ENCODE measurements at places on chromosomes 7 and 10.

DNA sequence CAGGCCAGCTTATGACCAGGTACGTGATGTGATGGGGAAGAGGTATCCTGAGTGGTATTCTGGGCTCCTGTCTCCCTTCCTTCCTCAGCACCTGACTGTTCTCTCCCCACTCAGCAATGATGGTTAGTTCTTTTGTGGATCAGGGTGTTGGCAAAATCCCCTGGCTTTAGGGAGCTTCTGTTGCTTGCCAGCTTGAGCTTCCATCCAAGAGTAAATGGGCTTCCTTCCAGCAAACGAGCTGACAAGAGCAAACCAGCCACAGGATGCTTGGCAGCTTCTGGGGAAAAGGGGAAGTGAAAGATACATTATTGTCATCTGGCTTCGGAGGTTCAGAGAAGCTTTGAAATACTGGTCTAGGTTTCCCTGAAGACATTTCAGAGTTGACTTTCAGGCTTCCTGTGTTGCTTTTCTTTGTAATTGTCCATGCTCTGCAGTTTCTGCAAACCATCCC is 5.2 kb downstream of the DUSP5 start:
- DNase-seq = no peak

DNA sequence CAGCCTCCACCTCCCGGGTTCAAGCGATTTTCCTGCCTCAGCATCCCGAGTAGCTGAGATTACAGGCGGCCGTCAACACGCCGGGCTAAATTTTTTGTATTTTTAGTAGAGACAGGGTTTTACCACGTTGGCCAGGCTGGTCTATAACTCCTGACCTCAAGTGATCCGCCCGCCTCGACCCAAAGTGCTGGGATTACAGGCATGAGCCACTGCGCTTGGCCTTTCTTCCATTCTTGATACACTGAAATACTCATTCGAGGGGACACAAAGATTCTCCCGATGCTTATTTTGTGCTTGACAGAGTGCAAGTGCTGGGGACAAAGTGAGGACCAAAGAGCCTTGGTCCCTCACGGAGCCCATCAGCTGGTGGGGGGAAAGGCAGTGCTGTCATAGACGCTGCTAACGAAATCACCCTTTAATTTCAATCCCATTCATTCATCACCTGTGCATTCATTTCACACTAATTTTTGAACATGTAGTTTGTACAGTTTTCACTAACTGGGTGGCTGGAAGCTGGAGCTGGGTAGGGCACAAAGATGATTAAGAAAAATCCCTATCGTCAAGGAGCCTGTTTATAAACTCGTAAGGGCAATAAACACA is 621 bp upstream of the FAM133B start:
- peak; percentile 64 for DNase-seq

- peak; percentile 92 for DNase-seq
Measured at GRCh38 chr7:121940918-121941317, 68.0 kb downstream of the PTPRZ1 start.

DNA sequence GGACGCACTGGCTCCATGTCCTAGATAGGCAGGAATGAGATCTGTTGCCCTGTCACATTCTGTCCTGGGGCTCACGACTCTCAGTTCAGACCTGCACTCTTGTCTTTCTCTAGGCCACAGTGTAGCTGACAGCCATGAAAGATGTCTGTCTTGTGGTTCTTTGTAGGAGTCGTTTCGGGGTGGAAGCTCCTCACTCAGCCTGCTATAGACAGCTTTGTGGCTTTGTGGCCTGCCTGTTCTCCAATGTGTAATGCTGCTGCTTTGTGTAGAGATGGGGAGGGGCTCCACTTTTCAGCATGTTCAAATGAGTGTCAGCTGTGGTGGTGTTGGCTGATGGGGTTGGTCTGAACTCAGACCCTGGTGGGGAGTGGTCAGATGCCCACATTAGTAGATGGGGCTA is 410.7 kb downstream of the ACTR3B start:
- DNase-seq = no peak

GRCh38 chr10:93454146-93454545 is 28.0 kb downstream of the MYOF start:
- no peak for DNase-seq

DNA sequence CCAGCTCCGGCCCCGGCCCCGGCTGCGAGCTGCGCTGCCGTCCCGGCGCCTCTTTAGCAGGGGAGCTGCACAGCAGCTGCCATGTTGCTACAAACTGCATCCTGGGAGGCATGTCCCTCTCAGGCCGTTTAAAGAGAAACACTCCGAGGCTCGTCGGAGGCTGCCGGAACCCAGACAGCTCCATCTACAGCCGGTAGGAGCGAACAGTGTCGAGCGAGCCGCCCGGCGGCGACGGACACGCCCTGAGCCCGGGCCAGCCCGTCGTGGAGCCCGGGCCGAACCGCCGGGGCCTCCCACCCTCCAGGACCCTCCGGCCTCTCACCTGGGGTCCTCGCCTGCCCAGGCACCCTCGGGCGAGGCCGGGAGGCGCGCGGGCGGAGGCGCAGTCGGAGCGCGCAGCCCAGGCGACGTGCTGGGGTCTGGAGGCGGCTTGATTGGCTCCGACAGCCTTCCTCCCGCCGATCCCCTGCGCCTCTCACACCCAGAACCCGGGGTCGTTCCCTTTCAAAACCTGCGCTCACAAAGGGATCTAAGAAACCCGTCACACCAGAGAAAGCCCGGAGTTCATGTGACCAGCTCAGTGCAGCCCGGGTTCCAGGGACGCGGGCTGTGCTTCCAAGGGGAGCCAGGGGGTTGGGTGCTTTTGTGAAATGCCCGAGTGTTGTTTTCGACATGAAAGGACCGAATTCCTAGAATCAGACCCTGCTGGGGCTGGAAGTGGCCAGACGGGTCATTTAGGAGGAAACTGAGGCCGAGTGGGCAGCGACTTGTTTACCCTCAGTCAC is at the start of gene ZNF777:
Gene ZNF777 (minus strand): TSS at position 570 of the 785 bp plus-strand sequence. CDS start 5,040 bp downstream, outside the sequence.
- peak; percentile 87 for DNase-seq

GRCh38 chr7:36597090-36597773 is 127.1 kb downstream of the AOAH start:
- no peak for DNase-seq

DNA sequence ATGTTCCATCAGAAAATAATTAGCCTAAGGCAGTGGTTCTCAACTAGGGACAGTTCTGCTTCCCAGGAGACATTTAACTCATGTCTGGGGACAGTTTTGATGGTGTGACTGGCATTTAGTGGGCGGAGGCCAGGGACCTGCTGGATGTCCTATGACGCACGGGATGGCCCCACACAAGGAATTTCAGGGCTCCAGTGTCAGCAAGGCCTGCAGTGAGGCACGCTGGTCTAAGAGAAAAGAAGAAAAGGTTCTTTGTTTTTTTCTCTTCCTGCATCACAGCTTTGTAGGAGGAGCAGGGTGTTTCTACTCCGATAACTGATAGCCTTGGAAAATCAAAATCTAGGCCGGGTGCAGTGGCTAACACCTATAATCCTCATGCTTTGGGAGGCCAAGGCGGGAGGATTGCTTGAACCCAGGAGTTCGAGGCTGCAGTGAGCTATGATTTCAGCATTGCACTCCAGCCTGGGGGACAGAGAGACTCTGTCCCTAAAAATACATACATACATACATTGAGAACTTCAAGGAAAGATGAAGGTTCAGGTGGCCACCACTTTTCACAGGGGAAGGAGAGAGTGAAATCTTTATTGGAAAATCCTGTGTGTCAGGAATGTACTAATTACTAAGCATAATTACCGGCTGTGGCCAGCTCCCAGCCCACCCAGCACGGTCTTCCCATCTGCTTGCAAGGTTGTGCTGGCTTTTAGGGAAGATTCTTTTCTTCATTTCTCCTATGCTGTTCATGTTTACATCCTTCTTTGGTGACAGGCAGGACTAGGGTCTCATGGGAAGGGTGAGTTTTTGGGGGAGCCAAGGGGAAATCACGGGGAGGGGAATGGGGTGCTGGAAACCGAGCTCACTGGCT is 150.4 kb downstream of the ACTR3B start:
- no peak for DNase-seq

GRCh38 chr7:36642010-36642409 is 82.3 kb downstream of the AOAH start:
- DNase-seq = no peak

- no peak for DNase-seq
Measured at GRCh38 chr7:15159261-15159660, 256.7 kb upstream of the DGKB start.

DNA sequence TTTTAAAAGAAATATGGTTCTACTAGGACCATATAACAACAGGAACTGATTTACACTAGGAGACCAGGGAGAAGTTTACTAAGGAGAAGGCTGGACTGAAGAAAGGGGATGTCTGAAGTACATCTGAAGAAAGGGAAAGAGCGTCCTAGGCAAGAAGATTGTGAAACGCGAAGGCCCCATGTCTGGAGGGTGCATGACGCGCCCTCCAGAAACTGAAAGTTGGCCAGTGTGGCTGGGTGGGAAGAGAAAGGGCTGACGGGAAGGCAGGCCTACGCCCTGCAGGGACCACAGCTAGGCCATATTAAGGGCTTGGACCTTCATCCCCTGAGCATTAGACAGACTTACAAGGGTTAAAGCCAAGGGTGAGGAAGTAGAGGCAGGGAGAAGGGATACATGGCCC is 158.0 kb downstream of the TRIL start:
- DNase-seq = no peak

DNA sequence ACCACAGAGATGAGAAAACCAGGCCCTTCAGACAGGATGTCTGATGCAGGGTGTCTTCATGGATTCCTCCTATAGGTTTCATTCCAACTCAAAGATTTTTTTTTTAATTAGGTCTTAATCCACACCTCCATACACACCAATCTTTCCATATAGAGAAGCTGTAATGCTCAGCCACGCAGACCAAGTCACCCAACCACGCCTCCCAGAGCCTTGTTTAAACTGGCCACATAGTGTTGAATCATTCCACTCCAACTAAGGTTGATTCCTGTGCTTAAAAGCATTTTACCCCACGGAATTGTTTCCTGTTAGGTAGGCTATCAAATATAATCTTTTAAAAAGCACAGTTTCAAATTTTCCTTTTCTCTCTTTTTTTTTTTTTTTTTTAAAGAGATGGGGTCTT is 153.6 kb downstream of the TYW1B start:
- DNase-seq = no peak

GRCh38 chr10:132974249-132974796 is 32.0 kb upstream of the CFAP46 start:
- DNase-seq = no peak

DNA sequence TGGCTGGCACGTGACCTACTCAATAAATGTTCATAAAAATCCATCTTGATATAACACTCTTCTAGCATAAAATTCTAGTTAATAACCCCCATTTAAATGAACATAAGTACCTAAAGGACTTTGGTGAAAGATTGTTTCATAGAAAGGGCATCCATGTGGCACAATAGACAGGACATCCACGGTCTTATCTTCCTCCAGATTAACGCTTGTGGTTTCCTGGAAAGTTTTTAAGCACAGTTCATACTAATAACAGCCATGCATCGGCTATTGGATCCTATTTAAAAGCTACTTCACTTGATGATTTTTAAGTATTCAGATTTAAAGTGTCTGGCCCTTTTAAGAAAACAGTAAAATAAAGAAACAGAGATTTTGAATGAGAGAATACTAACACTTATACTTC is 288.3 kb downstream of the AHR start:
- DNase-seq = no peak

DNA sequence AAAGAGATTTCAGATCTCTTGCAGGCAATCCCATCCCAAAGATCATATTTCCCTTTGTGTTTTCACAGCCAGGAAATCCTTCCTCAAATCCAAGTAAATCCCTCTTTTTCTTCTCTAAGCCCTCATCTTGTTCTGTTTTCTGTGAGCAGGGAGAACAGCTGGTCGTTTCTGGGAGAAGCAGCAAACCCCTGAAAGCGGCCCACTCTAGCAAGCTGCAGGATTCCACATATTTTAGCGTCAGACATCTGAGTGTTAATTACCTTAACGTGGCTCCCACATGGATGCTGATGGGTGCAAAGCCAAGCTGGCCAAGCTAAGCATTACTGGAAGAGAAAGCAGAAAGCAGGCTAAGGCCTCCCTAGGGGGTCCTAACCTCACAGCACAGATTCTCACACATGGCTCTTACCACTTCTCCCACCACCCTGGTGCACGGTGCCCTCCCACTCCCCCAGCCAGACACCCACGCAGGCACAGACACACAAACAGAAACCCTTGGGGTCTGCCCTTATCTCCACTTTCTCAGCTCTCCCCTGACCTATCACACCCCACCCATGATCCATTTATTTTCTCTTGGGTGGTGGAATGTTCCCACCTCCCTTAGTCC is 551.0 kb upstream of the AUTS2 start:
- no peak for DNase-seq

DNA sequence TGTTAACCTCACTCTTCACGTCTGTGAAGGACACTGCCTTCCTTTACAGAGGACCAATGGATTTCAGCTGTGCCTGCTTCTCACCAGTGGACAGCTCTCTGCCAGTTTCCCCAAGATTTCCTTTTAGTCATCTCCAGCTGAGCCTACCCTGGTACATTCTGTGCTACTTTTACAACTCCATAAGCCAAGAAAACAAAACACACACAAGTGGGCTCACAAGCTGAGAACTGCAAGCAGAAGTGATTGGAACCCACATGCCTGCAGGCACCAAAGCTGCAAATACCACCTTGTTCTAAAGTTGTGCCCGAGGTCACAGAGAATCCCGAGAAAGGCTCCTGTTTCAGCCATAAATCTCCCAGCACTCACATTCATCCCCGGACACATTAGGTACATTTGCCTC is 636.8 kb downstream of the PHTF2 start:
- no peak for DNase-seq

DNA sequence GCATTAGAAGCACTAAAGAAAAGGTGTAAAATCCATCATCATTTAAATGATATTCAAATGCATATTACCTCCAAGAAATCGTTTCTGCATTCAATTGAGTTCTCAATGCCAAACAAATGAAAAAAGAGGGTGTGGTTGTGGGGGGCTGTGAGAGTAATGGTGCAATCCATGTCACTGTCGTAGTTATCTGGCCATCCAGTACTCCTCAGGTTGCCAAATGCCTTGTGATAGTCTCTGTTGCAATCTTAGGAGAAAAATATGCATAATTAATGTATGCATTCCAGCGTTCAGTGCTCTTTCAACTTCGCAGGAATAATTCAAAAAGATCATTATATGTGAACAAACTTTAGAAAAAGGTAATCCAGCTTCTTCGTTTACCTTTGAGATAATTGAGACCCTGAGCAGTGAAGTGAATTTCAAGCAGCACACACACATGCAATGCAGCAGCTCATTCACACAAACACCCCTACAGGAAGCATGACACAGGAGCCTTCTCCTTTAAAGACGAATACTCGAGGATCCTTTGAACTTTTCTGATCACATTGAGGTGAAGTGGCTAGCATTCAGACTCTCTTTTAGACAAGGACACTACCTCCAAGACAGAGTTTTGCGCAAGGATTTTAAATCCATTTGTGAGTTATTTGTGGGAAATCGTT is 73.4 kb downstream of the OR13A1 start:
- no peak for DNase-seq

DNA sequence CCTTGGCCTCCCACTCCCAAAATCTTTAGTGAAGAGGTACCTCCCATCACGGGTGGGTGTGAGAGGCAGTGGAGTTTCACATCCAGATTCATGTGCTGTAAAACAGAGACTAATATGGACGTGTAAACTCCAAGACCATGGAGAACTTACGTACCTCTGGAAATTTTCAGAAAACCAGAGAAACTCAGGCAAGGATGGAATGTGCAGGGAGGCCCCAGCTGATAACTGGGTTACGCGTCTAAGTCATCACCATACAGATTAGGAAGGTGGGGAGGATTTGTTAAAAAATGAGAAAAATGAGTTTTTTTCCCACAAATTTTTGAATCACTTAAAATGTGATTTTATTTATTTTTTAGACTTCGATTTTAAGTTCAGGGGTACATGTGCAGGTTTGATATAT is 16.3 kb upstream of the STN1 start:
- no peak for DNase-seq
